ENCODE measurements at places on chromosomes 12 and 14. TPM values are rescaled to one million over a fixed set of nuclear protein-coding genes. Genes with fewer than 3 reads are reported as not detected.

DNA sequence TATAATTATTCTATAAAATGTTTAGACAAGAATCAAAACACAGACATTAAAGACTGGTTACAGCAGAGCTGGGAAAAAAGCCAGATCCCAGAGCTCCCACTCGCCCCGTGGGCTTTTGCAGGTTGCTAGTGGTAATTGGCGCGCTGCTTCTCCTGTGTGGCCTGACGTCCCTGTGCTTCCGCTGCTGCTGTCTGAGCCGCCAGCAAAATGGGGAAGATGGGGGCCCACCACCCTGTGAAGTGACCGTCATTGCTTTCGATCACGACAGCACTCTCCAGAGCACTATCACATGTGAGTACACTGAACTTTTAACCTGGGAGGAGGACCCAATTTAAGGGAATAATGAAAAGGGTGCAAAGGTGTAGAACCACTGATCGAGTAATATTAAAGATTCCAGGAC, 7.5 kb downstream of the TMEM52B start:
- DNase-seq, result no peak

GRCh38 chr14:38257507-38257906, 1.6 kb upstream of the CLEC14A start:
- no peak for DNase-seq

- DNase-seq, result no peak
Measured at GRCh38 chr12:93954166-93955112, 193.9 kb upstream of the PLXNC1 start.

DNA sequence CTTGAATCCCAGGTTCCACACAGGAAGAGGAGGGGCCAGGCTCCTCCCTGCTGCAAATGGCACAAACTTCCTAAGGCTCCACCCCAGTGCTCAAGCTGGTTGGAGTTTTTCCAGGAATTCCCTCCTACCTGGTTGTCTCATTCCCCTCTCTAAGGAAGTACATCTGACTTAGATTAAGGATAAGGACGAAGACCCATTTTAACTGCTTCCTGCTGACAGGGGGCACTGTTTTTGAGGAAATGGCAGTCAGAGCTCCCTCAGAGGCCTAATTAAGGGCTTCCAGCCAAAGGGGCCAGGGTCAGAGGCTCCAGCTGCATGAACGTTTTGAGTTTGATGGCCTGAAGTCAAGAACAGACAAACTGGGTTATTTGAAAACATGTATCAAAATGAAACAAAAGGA, 1084.7 kb downstream of the SLC6A15 start:
- no peak for DNase-seq

DNA sequence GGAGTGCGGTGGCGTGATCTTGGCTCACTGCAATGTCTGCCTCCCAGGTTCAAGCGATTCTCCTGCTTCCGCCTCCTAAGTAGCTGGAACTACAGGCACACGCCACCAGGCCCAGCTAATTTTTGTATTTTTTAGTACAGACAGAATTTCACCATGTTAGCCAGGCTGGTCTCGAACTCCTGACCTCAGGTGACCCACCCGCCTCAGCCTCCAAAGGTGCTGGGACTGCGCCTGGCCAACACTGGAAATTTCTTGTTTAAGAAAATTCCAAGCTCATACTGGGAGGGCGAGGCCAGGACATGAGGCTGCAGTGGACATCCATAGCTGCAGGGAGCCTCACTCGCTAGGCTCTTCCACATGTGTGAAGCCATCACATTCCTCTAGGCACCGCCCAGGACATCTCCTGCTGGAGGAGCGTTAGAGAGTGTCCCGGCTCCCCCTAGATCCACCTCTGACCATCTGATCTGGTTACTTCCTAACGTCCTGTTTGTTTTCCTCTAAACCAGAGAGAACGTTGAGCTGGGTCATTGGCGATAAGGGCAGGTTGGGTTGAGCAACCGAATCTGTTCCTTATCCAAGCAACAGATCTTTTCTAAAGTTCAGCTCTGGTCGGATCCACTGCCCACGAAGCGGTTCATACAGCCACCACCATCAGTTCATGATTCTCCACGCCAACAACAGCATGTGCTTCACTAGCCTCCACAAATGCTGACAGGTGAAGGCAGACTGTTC, 108.2 kb upstream of the MED13L start:
- no peak for DNase-seq

- no peak for DNase-seq
Measured at GRCh38 chr12:91958816-91959215, 186.8 kb downstream of the BTG1 start.

DNA sequence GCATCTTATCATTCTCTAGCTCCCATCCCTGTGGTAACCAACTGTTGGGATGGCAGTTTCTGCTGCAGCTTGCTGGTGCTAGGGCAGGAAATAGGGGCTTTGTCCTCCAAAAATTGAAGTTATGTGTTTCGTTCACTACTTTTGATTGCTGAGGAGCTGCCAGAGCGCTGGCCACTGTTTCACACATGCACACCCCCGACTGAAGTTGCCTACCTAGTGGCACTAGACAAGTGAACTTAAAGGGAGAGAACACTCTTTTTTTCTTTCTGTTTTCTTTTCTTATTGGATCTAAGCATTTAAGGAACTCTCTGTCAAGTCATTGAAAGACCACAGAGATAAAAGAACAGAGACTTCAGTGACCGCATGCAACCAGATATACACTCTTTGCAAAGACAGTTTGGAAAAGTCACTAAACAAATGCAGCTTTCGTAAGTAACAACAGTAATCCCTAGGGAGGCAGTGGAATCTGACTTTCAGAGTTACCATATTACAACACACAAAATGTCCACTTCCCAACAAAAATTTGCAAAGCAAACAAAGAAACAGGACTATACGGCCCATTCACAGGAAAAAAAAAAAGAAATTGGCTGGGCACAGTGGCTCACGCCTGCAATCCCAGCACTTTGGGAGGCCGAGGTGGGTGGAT, 12.0 kb downstream of the TFCP2 start:
- no peak for DNase-seq

- no peak for DNase-seq
Measured at GRCh38 chr12:26172946-26173552, 22.3 kb upstream of the SSPN start.

GRCh38 chr12:116766285-116766684, 28.2 kb downstream of the RNFT2 start:
- DNase-seq, result no peak

- DNase-seq, result no peak
Measured at GRCh38 chr14:102772781-102773570, 4.3 kb upstream of the TRAF3 start.

The NAA30 gene
- 24.2 TPM for polyA plus RNA-seq

GRCh38 chr12:100145643-100146042, 3.0 kb upstream of the BLTP3B start:
- DNase-seq, result no peak

- DNase-seq, result no peak
Measured at GRCh38 chr12:104866291-104866690, 91.8 kb downstream of the SLC41A2 start.

DNA sequence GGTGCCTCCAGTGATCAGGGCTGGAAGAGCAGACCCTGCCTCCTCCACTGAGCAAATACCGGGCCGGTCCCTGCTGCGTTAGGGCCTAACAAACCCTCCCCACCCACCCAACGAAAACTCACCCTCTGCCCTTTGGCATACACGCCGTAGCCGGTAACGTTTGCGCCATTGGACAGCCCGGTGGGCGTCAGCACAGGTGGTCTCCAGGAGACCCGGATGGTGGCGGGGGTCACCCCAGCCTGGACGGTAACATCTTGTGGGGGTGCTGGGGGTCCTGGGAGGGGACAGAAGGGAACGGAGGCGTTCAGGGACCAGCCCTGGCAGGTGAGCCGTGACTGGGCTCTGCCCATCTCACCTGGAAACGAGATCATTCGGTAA, 100.5 kb downstream of the PIWIL1 start:
- DNase-seq, result no peak

The AICDA gene
- polyA plus RNA-seq, result 0.36 TPM

- no peak for DNase-seq
Measured at GRCh38 chr12:20210621-20211215, 157.6 kb upstream of the PDE3A start.

GRCh38 chr12:67630373-67631088, 18.0 kb upstream of the DYRK2 start:
- no peak for DNase-seq

GRCh38 chr12:51341251-51342007, 5.0 kb downstream of the CELA1 start:
- peak; percentile 50 for DNase-seq

DNA sequence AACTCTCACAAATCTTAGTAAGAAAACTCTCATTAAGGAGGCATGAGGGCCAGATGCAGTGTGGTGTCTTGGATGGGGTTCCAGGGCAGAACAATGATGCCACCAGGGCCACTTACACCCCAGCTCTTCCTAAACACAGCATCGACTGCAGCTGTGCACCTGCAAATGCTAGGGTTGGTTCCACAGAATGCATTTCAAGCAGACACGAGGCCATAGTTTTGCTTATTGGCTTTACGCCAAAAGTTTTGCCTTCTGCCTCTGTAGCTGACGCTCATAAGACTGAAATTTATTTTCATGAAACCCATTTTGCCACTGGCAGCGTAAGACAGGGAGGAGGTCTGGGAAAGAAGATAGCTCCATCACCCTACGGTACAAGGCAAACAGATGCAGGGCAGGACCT, 179.0 kb downstream of the RIMBP2 start:
- DNase-seq, result no peak

DNA sequence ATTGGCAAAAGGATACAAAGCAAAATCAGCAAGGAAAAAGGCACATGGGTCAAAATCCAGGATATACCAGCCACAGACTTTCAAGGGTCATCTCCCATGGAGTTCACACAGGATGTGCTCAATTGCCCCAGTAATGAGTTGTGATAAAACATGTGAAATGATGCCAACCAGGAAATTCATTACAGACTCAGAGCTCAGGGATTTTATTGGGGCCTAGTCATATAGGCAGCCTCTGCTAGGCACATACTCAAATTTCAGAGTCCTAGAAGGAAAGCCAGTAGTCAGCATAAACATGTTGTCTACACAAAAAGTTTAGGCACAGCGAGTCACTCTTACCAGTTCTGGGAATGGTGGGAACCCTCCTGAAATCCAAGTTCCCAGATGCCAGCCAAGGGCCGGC, 64.4 kb upstream of the OSBPL8 start:
- DNase-seq, result no peak

The ITPR2 gene
- 16.1 TPM for polyA plus RNA-seq

DNA sequence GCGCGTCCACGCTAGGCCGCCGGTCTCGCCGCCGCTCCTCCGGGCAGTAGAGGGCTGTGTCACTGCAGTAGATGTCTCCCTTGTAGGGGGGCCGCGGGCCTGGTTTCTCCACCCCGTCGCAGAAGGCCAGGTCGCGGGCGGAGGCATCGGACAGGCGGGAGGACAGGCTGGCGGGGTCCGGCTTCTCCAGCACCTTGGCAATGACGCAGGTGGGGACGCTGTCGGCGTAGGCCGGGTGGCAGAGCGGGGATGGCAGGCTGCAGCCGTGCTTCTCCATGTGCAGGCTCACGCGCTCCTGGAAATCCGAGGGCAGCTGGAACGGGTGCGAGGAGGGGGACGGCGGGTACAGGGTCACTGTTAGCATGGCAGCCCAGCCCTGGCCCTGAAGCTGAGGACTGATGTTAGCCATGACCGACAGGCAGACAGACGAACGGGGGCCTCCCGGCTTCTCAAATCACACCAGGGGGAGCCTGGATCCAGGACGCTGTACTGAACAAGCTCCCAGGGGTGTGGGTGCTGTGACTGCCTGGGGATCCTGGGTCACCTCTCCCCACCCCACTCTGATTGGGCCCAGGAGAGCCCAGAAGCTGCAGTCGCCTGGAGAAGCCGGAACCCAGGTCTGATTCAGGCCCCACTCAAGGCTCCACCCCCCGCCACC, 48.1 kb downstream of the BEGAIN start:
- DNase-seq, result no peak

The ABHD4 gene
- polyA plus RNA-seq, result 48.0 TPM

DNA sequence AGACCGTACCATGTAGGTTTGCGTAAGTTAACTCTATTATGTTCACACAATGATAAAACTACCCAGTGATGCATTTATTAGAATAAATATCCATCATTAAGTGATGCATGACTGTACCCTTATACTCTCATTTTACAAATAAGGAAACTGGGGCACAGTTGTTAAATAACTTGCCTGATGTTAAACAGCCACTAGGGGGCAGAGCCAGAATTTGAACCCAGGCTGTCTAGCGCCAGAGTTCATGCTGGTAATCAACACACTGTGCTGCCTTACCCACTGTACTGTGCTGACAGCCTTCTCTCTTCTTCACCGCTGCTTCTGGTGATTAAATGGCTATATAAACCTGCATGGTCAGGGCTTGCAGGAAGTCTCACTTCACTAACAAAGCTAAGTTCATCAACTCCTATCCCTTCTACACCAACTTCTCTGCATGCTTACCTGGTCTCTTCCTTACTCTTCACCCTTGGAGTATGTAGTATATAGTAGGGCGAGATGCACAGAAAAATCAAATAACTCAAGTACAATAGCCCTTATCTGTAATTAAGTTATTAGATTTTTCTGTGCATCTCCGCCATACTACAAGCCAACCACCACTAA, 43.6 kb upstream of the APPL2 start:
- DNase-seq, result no peak

GRCh38 chr12:8508910-8509841, 4.1 kb upstream of the CLEC4D start:
- no peak for DNase-seq

The MAPK1IP1L gene
- 75.6 TPM for polyA plus RNA-seq

DNA sequence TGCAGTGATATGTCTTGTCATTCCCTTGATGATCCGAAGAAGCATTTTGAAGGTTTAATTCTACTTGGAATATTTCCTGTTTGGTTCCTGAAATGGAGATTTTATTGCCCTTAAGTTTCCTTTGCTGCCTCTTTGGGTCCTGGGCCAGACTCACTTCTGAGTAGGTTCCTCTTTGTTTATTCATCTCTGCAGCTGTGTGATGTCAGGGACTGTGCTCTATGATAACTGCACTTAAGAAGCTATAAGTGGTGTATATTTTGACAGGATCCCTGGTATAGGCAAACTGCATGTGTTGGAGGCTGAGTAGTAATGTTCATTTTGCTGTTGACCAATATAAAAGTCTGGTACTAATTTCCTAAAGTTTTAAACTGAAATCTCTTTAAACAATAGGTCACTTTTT, at the start of gene KLRC4:
KLRC4 (minus strand) TSS at position 366 of the 400 bp plus-strand sequence; CDS start at position 184, 182 bp downstream.
- DNase-seq, result no peak

The KERA gene
- not detected for polyA plus RNA-seq

DNA sequence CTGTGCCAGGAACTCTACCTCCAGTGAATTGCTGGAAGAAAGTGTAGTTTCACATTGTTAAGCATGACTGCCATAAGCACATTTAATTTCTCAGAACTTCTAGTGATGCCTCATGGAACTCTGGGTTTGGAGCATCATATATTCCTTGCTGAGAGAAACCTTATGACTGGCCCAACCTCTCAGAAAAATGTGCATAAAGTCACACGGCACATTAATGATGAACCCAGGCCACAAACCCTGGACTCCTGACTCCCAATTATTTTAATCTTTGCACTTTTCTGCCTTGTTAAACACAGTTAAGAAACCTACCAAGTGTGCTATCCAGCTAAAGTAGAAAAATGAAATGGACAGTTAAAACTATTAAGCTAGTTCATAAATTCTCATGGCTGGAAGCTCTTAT, 5.6 kb downstream of the TCP11L2 start:
- DNase-seq, result no peak

GRCh38 chr12:51687614-51688013, 96.6 kb downstream of the SCN8A start:
- DNase-seq, result no peak

GRCh38 chr14:61380984-61381383, 59.6 kb downstream of the PRKCH start:
- no peak for DNase-seq

The OR4K17 gene
- polyA plus RNA-seq, result 0.04 TPM

GRCh38 chr12:70078161-70078560, 165.1 kb upstream of the CNOT2 start:
- no peak for DNase-seq

The BIN2 gene
- polyA plus RNA-seq, result 4.0 TPM

Data from left renal pelvis (tissue), 4 donors.